Activated CD4-positive, alpha-beta T cell treated with anti-CD3 and anti-CD28 coated beads for 24 hours (primary cell): ENCODE measurements at places on chromosomes 2 and 18.

DNA sequence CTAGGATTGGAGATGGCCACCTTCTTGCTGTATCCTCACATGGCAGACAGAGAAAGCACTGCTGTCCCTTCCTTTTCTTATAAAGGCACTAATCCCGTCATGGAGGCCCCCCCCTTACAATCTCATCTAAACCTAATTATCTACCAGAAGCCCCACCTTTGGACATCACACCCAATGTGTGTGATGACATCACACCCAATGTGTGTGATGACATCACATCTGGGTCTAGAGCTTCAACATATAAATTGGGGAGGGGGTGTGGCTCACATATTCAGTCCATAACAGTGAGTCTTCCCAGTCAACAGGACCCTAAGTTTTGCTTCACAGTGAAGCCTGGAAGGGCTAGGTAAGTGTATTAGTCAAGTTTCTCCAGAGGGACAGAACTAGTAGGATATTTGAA, 213.1 kb downstream of the NYAP2 start:
- DNase-seq = no peak

- no peak for DNase-seq
Observed at GRCh38 chr18:67845035-67845434, 328.5 kb upstream of the DSEL start.

- no peak for DNase-seq
Observed at GRCh38 chr2:205017381-205017780, 472.1 kb downstream of the PARD3B start.

GRCh38 chr18:26460449-26461091, 87.8 kb downstream of the KCTD1 start:
- no peak for DNase-seq

DNA sequence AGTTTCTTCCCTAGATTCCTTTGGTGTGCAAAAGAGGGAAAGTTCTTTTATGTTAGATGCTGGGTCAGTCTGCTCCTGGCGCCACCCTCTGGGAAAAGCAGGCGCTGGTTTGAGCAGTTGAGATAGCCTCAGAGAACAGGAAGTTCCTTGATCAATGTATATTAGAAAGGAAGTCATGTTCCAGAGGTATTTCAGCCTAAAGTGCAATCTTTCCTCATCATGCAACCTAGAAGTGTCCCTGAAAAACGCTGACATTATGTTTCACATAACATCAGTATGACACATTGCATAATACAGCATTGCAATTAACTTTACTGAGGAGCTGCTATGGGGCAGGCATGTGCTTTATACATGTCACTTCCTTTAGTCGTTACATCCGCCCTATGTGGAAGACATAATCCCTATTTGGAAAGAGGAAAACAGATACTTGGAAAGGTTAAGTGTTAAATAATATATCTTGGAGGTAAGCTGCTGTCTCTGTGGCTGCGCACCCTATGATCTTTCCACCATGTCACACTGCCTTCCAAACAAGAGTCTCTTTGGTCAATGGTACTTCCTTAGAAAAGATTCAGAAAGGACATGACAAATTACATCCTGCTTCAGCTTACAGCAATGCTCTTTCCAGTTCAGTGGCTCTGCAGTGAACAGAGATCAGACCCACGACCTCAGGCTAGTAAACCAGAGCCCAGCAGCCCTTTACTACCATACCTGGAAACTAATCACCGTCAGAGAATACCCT, 369.7 kb downstream of the RAD51AP2 start:
- DNase-seq = no peak

GRCh38 chr18:33803636-33804035, 225.6 kb downstream of the ASXL3 start:
- no peak for DNase-seq

DNA sequence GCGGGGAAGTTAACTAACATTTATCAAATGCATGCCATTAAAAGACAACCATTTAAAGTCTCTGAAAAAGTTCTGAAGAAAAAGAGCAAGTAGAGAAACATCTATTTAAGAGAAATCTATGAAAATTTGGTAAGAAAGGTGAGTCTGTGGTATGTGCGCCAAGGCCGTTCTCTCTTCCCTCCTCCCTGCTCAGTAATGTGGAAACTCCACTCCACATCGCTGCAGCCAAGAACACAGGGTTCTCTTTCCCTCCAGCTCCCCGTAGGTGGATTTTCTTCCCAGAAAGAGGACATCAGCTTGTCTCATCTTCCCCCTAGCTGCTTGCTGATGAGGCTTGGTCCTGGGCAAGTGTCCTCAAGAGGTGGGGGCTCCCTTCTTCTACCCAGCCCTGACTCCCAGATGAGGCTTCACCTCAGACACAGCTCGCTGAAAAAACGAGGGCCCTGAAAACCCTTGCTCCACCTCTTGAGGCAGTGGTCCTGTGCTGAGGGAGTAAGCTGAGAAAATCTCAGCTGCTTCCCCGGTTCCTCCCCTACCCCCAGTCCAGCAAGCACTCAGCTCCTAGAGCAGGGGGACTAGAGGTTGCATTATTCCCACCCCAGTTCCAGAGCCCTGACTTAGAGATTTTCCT, 45.8 kb upstream of the PTPRM start:
- DNase-seq = no peak

GRCh38 chr2:32553829-32554432, 73.9 kb upstream of the TTC27 start:
- no peak for DNase-seq

DNA sequence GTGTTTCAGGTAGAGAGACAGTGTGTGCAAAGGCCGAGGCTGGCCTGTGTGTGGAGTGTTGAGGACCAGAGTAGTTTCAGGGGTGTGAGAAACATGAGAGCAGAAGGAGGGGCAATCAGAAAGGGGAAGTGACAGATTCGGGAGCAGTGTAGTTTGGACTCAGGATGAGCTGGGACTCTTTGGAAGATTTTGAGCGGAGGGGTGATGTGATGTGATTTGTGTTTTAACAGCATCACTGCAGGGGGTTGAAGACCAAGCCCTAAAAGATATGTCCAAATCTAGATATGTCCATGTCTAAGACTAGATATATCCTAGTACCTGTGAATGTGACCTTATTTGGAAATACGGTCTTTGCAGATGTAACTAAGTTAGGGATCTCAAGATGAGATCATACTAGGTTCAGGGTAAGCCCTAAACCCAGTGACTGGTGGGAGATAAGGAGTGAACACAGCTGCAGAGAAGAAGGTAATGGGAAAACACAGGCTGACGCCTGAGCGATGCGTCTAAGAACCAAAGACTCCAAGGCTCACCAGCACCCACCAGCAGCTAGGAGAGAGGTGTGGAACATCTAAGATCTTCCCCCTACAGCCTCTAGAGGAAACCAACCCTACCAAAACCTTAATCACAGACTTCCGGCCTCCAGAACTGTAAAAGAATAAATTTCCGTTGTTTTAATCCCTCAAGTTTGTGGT, 38.5 kb upstream of the MYO3B start:
- DNase-seq = no peak

- DNase-seq = no peak
Observed at GRCh38 chr2:134500211-134500935, 218.4 kb downstream of the TMEM163 start.

- no peak for DNase-seq
Observed at GRCh38 chr18:79924814-79925731, 26.4 kb downstream of the SLC66A2 start.

DNA sequence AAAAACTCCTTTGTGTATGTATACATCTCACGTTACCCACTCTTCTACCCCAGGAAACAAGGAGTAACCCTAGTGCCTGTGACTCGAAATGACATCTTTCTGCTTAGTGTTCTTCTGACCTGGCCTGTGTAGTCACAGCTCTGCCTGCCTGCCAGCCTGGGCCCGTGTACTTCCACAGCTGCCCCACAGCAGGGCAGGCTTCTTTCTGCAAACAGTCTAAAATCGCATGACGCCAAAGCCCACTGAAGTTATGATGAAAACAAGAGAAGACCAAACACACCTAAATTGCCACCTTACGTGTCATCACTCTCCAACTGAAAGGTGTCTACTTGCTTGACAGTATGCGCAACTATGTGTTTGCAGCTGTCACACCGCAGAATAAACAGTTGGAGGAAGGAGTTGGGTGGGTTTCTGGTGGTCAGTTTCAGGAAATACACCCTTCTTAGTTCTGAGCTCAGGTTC, 1.5 kb downstream of the GAREM1 start:
- no peak for DNase-seq

GRCh38 chr2:98519156-98519555, 74.5 kb downstream of the INPP4A start:
- no peak for DNase-seq

GRCh38 chr2:7411691-7412090, 494.5 kb downstream of the RNF144A start:
- no peak for DNase-seq
